ENCODE measurements at places on chromosomes 11 and 22.

- DNase-seq, result no peak
Observed at GRCh38 chr11:98564233-98564632, 456.5 kb upstream of the CNTN5 start.

GRCh38 chr22:48334971-48335370, 1492.7 kb downstream of the BRD1 start:
- DNase-seq, result no peak

- DNase-seq, result peak; percentile 69
Observed at GRCh38 chr11:81497202-81497804, 1236.4 kb downstream of the FAM181B start.

GRCh38 chr11:11813288-11813962, 28.3 kb upstream of the USP47 start:
- no peak for DNase-seq

DNA sequence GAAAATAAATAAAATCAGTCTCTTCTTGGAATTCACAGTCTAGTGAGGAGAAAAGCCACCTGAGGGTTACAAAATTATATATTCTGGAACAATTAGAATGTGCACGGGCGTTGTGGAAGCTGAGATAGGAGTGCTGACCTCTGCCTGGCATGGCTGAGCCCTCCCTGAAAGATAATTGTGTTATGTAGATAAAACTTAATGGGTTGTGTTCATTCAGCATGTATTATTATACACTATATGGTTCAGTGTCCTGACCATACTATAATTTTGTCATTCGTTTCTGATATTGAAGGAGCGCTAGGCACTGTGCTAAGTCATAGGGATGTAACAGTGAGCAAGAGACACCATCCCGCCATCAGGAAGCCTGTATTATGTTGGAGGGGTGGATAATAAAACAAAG, 3.7 kb downstream of the ACAT1 start:
- DNase-seq, result no peak

DNA sequence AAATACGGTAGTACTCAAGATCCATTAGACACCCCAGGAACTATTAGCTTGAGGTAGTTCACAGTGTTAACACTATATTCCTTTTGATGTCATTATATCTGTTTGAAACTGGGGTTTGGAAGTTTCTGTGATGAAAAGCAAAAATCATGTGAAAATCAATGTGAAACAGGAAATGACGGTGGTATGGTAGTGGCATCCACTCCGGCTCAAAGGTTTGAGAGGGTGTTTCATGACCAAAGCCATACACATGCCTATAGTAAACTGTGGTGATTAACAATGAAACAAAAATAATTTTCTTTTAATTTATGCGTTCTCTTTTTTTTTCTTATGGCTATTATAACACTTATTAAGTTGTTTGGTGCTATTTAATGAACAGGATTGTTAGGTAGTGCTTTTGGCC, 10.9 kb downstream of the RAB38 start:
- no peak for DNase-seq

- no peak for DNase-seq
Observed at GRCh38 chr22:23074451-23074850, 4.1 kb downstream of the GNAZ start.

DNA sequence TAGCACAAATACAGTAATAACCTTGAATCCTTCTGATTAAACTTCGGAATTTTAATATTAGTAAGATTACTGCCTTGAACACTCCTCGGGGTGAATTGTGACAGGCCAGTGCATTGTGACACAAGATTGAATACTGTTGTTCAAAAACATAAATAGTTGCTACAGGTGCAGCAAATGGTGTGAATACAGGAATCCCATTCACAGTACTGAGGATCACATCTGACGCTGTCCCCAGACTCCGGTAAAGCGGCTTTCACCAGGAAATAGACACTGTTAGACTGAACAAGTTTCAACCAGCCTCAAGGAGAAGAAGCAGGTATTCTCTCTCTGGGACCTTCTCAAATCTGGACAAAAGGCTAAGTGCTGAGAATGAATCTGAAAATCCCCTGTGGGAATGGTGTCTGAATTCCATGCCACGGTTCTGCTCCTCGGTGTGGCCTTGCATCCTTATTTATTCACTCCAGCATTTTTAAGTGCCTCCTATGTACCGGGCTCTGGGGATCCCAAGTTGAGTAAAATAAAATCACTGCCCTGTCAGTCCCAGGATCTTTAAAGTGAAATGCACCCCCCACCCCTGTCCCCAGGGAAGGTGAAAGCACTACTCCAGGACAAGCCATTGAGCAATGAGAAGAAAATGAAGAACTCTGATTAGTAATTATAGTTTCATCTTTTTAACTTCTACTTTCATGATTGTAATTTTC, 3.4 kb downstream of the LGR4 start:
- DNase-seq, result peak; percentile 11

DNA sequence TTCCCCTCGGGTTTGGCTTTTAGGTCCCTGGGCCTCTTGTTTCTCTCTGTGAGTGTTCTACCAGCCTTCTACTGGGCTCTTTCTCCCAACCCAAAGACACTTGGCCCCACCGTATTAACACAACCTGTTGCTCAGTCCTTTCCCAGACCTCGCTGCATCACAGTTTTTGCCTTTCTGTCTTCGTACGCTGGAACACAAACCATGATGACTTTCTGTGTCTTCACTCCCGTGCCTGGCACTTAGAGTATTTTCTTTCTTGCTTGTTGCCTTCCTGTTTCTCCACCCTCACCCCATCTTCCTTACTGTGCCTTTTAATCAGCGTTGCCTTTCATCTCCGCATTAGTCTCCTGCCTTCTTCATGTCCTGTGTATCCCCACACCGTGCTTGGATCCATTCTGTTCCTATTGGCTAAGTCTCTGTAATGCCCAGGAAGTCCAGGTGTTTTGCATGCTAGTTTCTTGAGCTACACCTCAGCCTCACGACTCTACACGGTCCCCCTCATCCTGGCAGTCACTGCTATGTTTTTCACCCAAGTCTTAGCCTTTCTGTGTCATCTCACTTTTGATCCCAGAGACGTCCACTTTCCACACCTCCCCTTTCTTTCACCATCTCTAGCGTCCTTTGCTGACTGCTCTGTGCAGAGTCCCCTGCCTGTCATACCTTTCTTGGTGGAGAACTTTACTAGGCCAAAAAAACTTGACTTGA, 1.6 kb downstream of the MARK2 start:
- DNase-seq, result peak; percentile 42

- DNase-seq, result no peak
Observed at GRCh38 chr11:126636911-126637794, 281.7 kb downstream of the ST3GAL4 start.

DNA sequence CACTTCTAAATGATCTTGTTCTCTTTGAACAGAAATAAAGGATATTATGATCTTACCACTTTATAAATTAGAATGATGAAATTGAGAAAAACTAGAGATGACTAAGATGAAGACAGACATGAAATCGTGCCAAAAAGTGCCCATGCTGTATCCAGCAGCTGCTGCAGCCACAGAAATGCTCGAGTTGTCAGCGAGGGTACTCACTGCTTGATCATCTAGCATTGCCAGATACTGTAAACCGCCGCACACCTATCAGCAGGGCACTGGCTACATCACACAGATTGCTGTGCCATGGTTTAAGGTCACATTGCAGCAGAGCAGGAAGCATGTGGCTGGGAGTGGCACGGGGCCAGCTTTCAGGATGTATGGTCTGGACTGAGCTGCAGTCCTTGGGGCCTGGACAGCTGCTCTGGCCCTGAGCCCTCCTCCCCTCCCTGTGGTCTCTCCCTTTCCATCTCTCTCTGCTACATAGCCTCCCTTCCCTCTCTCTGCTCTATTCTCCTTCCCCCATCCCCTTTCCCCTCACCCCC, 51.0 kb upstream of the SEPTIN5 start:
- peak; percentile 20 for DNase-seq

GRCh38 chr11:131671734-131672133, 301.3 kb downstream of the NTM start:
- peak; percentile 63 for DNase-seq

DNA sequence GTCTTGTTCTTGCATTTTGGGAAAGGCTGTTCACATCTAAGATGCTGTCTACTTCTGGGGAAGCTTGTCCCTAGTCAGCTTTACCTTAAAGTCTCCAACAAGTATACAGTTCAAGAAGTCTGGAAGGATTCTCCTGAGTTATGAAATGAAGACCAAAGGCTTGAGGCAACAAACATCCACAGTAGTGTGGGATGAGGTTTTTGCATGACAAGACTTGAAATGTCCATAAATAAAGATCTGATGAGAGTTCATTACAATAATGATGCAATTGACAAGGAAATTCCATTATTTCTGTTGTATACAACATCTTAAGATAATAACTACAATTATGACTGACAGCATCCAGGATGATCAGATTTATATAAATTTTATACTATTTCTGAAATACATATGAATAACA, 21.3 kb upstream of the KDM4E start:
- DNase-seq, result no peak

DNA sequence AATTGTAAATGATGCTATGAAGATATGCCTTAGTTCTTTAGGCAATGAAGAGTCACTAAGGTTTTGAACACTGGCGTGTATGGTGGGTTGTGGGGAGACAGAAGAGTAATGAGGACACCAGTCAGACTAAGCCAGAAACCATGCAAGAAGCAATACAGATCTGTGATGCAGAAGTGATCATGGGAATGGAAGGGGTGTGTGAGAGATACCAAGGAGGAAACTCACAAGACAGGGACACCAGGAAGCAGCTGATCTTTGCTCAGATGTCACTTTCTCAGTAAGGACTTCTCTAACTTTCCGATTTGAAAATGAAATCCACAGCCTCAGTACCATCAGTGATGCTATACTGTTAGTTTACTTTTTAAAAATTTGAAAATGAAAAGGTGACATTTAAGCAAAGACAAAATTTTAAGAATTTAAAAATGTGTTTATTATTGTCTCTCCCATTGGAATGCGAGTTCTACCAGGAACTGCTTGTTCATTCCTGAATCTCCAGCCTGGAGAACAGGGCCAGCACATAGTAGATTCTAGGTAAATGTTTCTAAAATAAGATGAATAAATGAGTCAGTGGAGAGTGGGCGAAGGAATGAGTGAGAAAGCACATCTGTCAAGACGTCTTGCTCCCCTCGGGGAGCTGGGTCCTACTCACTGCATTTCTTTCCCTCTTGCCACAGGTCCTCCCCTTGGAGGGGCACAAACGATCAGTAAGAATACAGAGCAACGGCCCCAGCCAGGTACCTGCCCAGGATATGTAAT, 60.4 kb downstream of the KCNJ1 start:
- no peak for DNase-seq

GRCh38 chr11:22157531-22157930, 35.4 kb upstream of the ANO5 start:
- DNase-seq, result no peak

DNA sequence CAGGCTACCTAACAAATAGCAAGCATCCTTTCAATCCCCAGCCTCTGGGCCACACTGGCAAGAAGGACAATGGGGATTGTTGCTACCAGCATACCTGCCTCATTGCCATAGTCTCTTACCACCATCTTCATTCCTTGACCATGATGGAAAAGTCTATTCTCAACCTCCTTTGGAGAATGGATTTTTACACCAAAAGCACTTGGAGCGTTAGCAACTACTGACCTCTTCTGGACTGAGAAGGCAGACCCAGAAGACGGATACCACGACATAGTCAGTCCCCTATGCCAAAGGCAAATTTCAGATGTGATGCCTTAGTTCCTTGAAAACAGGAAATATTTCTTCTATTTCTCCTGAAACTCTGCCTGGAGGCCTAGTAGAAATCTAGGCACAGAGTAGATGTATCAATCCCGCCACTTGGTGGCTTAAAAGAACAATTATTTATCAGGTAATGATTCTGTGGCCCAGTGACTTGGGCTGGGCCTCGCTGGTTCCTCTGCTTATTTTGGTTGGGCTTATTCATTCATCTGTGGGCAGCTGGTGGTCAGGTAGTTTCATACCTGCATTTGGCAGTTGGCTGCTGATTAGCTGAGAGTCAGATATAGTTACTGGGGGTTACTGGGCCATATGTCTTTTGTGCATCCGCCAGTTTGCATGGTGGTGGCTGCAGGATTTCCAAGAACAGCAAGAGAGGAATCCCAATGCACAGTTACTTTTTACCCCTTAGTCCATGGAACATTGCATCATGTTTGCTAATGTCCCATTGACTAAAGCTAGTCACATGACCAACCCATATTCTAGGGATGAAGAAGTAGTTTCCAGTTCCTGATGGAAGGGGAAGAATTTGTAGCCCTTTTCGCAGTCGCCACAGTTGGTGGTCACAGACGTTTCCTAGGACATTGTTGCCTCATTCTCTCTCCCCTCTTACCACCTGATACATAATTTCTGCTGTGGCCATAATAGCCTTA, 75.2 kb downstream of the DHCR7 start:
- DNase-seq, result peak; percentile 61

GRCh38 chr11:126214441-126214840, 2.9 kb downstream of the FAM118B start:
- peak; percentile 51 for DNase-seq

DNA sequence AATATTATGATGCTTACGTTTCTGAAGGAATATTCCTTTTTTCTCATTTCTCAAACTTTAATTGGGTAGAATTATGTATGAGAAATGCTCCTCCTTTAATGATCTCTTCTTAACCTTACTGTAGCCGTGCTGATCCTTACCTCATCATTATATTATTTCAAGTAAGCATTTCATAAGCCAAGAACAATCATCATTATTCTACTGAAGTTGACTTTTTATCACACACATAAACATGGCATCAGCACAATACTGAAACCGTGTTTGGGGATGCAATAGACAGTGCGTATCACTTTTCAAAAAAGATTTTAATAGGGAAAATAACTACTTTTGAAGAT, 162.8 kb downstream of the ARHGAP42 start:
- no peak for DNase-seq

GRCh38 chr11:28442131-28442530, 333.9 kb downstream of the METTL15 start:
- DNase-seq, result no peak
